ENCODE measurements at places on chromosomes 3 and 15. TPM values are rescaled to one million over a fixed set of nuclear protein-coding genes. Genes with fewer than 3 reads are reported as not detected.

DNA sequence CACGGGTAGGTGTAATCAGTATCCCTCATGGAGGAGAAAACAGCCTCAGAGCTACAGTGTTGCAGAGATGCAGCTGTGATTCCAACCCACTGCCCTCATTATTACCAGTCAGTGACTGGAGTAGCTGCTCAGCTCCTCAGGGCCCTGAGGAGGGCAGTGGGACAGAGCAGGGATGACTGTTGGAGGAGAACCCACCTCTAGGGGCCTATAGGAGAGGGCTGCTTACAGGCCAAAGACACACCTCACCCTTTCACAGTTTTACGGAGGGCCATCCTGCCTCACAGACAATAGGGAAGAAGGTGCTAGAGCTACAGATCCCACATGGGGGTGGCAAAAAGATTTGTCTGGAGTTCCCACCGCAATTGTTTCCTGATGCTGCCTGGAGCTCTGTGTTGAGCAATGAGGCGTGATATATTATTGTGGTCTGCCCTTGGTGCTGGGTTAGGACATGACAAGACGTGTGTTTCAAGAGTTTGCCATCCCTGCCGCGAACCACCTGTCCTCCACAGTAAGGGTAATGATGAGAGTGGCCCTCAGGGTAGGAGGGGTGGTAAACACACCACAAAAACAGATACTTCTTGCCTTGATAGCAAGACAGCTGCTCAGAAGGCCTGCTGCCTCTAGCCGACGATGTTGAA is 140.5 kb upstream of the TPM1 start:
- no peak for DNase-seq

- peak; percentile 29 for DNase-seq
These were observed 82.0 kb downstream of the LYSMD4 start for GRCh38 chr15:99651023-99651807.

GRCh38 chr15:49848282-49848724 is 227.5 kb downstream of the DTWD1 start:
- peak; percentile 98 for DNase-seq

DNA sequence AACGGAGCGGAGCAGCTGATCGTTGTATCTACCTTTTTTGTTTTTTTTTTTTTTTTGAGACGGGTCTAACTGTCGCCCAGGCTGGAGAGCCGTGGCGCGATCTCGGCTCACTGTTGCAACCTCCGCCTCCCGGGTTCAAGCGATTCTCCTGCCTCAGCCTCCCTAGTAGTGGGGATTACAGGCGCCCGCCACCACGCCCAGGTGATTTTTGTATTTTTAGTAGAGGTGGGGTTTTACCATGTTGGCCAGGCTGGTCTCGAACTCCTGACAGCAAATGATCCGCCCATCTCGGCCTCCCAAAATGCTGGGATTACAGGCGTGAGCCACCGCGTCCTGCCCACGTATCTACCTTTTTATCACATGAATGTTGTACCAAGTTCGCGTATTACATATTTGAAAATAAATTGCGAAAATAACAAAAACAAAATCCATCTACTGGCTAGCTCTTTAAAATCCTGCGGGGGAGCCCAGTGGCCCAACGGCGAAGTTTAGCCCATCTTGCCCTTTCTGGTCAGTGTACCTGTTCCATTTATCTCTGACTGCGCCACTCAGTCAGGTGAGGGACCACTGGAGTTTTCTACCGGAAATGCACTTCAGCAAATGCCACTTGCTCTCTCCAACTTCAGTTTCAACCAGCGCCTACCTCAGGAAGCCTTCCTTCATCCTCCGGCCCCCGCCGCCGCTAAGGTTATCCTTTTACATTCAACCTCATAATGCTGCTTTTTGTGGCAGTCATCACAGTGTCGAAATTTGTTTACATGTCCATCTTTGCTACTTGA is 1.2 kb upstream of the EIF3J start:
- no peak for DNase-seq

GRCh38 chr3:138473391-138473790 is 39.0 kb downstream of the ESYT3 start:
- DNase-seq = no peak

GRCh38 chr3:138916824-138917223 is 30.1 kb downstream of the FOXL2 start:
- no peak for DNase-seq

GRCh38 chr15:62021991-62022600 is 38.2 kb downstream of the VPS13C start:
- DNase-seq = no peak

DNA sequence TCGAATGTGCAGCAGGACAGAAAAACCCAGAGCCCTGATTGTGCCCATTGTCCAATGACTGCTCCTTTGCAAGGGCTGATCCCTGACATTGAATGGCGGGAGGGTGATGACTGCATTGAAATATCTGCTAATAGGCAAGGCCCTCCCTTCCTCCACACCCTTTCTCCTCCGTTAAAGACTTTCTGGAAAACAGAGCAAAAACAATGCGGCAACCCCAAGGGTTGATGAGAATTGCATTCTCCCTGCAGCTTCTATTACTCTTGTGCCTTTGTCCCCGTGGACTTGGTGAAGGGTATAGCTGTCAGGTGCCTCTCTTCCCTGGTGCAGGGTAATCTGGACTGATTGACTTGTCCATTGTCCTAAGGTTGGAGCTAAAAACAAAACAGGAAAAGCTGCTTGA is 71.8 kb downstream of the THSD4 start:
- DNase-seq = no peak

Gene LXN
- polyA plus RNA-seq = 172 TPM

Gene ZNF662
- 1.2 TPM for polyA plus RNA-seq

- DNase-seq = peak; percentile 11
These were observed 532.4 kb upstream of the GBE1 start for GRCh38 chr3:82293867-82294266.

- DNase-seq = no peak
These were observed 55.8 kb downstream of the TBC1D2B start for GRCh38 chr15:78021761-78022160.

DNA sequence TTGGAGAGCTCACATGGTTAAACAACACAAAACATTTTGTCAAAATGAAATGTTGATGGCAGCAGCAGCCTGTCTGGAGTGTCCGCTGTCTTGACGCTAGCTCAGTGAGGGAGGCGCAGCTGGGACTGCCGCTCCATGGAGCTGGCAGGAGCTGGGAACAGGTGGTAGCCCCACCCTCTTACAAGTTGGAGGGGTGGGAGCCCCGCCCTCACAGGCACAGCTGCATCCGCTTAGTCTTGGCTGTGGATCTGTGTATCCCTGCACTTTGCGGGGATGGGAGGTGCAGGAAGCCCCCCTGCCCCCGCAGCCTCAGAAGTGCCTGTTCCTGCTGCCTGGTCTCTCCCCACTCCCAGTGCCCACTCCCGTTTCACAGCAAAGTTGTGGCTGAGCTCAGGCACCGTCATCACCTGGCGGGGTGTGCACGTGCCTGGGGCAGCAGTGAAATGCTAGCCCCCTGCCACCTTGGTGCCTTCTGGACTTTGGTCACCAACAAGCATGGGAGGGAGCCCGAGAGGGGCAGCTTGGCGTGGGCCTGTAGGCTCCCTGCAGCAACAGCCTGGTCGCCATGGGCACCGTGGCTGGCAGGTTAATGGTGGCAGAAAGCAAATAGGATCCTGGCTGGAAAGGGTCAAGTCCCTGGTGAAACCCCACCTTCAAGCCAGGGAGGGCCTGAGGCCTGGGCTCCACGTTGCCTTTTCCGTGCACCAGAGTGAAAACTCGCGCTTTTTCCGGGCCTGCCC is 53.8 kb upstream of the CADM2 start:
- DNase-seq = no peak

- no peak for DNase-seq
These were observed 419.7 kb downstream of the ZBTB20 start for GRCh38 chr3:114727373-114727772.

DNA sequence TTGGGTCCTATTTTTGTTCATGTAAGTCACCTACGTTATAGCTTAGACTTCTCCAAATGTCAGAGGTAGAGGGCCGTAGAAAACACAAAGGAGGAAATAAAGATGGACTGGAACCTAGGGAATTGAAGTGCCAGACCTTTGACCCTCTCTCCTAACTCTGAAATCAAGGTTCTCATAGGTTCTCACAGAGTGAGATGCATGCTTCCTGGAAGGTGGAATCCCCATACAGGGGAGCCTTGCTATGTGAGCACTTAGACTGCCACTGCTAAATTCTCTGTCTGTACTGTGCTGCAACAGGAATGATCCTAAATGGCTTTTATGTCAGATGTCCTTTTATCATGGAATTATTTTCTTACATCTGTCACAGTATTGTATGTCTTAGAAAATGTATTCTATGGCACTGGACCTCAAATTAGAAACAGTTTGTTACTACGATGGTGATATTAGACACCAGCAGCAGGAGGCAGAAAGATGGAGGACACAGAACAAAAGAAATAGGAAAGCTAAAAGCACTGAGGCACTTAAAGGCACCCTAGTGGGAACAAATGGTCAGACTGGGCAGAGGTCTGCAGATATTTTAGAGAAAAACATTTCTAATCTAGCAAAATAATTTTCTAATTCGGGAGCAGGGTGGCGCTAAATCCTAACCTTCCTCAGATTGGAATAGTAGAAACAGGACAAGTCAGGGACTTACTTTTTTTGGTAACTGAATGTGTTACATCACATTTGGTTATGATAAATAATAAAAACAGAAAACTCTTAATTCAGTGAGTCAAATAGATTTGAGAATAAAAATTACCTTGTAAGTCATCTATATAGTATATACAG is 60.2 kb upstream of the CDAN1 start:
- peak; percentile 28 for DNase-seq

- DNase-seq = peak; percentile 61
These were observed 424.1 kb upstream of the TPM1 start for GRCh38 chr15:62618432-62618831.

DNA sequence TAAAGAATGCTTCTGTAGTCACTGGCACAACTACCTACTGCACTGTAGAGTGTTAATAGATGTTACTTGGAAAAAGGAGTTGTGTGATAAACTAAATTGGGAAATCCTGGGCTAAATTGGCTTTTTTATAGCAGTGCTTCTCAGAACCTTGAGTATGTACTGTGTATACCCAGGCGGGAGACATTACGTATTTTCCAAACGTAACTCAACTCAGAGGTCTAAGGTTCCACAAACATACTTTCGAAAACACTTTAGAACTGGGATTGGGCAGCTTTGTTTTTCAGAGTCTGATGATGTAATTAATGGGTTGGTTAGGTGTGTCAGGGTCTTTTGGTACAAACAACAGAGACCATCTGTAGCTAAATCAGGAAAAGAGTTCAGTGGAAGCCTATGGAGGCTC is 53.5 kb upstream of the CHST2 start:
- no peak for DNase-seq

DNA sequence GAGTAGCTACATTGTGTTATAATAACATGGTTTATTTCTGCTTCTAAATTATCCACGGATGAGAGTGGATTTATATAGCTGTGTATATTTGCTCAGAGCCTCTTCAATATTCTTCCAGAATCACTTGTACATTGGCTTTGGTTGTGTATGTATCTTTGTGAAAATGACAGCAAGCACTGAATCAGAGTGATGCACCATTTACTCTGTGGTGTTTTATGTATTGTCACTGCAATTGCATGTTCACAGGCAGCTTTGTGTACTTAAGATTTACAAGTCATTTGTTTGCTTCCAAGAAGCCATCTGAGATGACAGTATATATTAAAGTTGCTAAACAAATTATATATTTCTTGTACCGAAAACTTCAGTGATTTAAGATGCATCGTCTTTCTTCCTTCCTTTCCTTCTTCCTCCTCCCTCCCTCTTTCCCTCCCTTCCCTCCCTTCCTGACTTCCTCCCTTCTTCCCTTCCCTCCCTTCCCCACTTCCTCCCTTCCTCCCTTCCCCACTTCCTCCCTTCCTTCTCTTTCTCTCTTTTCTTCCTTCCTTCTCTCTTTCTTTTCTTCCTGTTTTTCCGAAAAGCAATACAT is 362.3 kb upstream of the GOLIM4 start:
- DNase-seq = no peak

GRCh38 chr15:52164631-52165265 is 26.4 kb downstream of the GNB5 start:
- DNase-seq = no peak

DNA sequence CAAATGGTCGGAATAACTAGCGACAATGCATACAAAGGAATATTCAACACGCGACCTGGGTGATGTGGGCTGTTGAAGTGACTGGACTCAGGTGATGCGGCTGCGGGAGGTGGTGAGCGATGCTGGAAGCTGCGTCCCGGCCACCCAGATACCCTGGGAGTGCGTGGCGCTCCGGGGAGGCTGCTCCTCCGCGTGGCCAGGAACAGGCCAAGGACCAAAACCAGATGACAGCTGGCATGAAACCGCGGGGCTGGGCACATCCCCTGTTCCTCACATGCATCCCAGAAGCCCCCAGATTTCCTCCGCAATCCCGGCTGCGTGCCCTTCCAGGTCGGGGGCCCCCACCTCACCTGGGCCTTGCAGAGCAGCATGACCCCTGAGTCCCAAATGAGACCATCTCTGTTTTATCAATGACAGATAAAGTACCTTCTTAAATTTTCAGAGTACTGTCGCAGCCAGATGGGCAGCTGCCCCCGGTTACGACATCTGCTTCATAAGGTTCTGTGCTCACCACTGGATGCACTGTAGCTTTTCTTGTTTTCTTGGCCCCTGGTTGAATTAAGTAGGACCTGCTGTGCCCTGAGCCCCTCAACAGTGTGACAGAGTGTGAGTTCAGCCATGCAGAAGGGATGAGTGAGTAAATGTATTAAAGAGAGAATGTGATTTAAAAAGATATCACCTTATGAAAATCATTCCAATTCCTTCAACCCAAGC is 278.2 kb downstream of the GABRG3 start:
- no peak for DNase-seq

DNA sequence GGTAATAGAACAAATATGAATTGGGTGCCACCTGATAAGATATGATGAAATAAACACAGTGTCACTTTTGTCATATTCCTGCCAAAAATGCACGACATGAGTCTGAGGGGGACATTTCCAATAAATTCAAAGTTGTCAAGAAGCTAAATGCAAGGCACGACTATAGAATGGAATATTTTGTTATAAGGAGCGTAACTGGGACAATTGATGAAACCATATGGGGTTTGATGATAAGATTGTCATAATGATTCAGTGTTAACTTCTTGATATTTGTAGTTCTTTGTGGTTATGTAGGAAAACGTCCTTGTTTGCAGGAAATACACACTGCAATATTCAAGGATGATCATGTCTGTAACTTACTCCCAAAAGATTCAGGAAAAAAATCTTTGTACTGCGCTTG is 163.3 kb downstream of the MEX3B start:
- no peak for DNase-seq

Gene P2RY12
- polyA plus RNA-seq = 0.34 TPM

Gene SNURF
- polyA plus RNA-seq = 6.4 TPM

DNA sequence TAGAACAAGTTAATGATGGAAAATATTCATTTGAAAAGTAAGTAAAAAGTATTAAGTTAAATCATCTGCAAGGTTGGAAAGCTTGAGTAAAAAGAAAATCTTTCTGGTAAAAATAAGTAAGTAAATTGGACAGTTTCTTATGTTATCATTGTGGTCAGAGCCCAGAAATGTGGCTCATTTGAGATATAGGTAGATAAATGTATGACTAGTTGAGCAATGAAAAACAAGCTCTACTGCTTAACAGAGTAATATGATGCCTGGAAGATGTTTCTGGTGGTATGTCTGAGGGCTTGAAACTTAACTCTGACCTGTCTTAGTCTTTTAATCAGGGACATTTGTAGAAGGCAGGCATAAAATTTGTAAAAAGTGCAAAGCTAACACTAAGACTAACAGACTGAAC is 444.0 kb downstream of the MFSD1 start:
- DNase-seq = peak; percentile 64

- DNase-seq = no peak
These were observed 71.1 kb upstream of the TRPM1 start for GRCh38 chr15:31172606-31173005.

- peak; percentile 31 for DNase-seq
These were observed 563.5 kb upstream of the CCDC54 start for GRCh38 chr3:106813742-106814141.
